ENCODE measurements at places on chromosomes 1 and 21. TPM values are rescaled to one million over a fixed set of nuclear protein-coding genes. Genes with fewer than 3 reads are reported as not detected.

- peaks cover 40% of the 10 kb centered on the region for H3K27me3 ChIP-seq
- H3K4me3 ChIP-seq: no peak overlapping the region
- H3K27ac ChIP-seq: no peak overlapping the region
- no peaks in the 10 kb centered on the region for H3K36me3 ChIP-seq
- H3K4me1 ChIP-seq: peaks cover 4% of the 10 kb centered on the region
Measured at GRCh38 chr21:45011911-45012661, 62.3 kb upstream of the ADARB1 start.

GRCh38 chr1:170891872-170892271 is 43.5 kb upstream of the MROH9 start:
- DNase-seq: no peak
- H3K4me1 ChIP-seq: no peaks in the 10 kb centered on the region
- no peak overlapping the region for H3K27ac ChIP-seq
- no peaks in the 10 kb centered on the region for H3K27me3 ChIP-seq
- no peak overlapping the region for H3K4me3 ChIP-seq

GRCh38 chr1:80158771-80159170 is 1152.2 kb upstream of the ADGRL4 start:
- no peaks in the 10 kb centered on the region for H3K4me1 ChIP-seq
- H3K27ac ChIP-seq: no peak overlapping the region
- no peaks in the 10 kb centered on the region for H3K27me3 ChIP-seq

DNA sequence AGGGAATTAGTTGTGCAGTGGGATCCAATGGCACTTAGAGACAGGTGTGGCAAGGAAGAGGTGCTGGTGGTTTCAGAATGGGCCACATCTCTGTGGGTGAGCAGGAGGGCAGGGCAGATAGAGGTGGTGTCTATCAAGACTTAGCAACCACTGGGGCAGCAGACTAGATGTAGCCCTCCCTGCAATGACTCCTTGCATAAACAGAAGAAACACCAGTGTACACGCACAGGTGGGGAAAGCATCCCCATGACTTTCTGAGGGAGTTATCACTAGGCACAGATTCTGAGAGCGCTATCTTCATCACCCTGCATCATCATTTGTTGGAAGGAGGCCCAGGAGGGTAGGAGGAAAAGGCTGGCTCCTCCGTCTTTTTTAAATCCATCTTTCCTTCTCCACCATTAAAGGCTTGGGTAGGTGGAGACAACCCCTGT is 58.4 kb downstream of the PLXNA2 start:
- peaks cover 18% of the 10 kb centered on the region for H3K27me3 ChIP-seq
- H3K27ac ChIP-seq: no peak overlapping the region
- peaks cover 12% of the 10 kb centered on the region for H3K4me1 ChIP-seq
- H3K4me3 ChIP-seq: no peak overlapping the region
- H3K36me3 ChIP-seq: no peaks in the 10 kb centered on the region
- DNase-seq: no peak

- no peak overlapping the region for H3K27ac ChIP-seq
- H3K4me1 ChIP-seq: no peaks in the 10 kb centered on the region
- no peaks in the 10 kb centered on the region for H3K27me3 ChIP-seq
Measured at GRCh38 chr21:28587748-28588147, 404.9 kb downstream of the LTN1 start.

The C1orf74 gene
- total RNA-seq: 2.8 TPM

Measured in activated naive CD8-positive, alpha-beta T cell treated with anti-CD3 and anti-CD28 coated beads, Interleukin-2, amount 10 ng/mL, durations not matched to agents 7 days and 5 days (primary cell).